ENCODE measurements at places on chromosomes 12 and 14.
A peak's percentile ranks its signal among the peaks of the same experiment; 100 is the strongest.

- no peak for DNase-seq
Measured at GRCh38 chr12:93311827-93312226, 65.9 kb upstream of the NUDT4 start.

DNA sequence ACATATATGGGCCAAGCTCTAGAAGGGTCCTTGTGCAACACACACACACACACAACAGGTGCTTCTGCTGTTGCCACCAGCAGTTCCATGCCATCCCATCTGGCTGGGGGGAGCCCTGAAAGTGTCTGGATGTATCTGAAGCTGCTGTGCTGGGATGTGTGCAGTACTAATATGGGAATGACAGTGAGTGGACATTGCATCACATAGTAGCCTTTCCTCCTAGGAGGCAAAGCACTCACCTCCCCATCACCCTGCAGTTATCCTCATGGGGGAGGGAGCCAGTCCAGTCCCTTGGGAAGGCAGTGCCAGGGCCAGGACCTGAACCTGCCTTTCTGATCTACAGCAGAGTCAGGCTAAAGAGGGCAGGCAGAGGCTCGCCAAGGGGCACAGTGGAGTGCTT, 208.9 kb downstream of the CACNA1C start:
- DNase-seq = no peak

DNA sequence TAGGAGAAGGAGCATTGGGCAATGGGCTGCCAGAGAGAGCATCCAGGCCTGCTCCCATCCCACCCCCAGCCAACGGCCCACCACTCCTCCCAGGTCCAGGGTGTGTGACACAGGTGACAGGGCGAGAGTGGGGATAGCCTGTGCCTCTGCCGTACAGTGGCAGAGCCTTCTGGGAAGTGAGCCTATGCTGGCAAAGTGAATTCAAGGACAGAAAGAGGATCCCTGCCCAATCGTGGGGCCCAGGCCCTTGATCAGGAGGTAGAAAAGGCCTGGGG, 553 bp upstream of the KRT79 start:
- no peak for DNase-seq

DNA sequence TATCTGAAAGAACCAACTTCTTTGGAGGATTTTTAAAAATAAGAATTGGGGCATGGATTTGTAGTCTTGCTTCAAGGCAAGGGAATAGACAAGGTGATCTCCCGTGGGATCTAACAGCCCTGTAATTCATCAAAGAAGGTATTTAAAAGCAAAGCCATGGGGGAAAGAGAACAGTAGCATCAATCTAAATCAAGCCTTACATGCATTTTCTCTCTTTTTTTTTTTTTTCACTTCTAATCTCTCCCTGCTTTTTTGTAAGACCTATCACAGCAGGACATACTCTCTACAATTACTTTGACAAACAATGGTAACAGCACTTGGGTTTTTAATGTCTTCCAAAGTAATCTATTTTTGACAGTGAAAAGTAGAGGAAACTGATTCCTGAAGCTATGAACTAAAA, 367.9 kb downstream of the PAWR start:
- DNase-seq = no peak

DNA sequence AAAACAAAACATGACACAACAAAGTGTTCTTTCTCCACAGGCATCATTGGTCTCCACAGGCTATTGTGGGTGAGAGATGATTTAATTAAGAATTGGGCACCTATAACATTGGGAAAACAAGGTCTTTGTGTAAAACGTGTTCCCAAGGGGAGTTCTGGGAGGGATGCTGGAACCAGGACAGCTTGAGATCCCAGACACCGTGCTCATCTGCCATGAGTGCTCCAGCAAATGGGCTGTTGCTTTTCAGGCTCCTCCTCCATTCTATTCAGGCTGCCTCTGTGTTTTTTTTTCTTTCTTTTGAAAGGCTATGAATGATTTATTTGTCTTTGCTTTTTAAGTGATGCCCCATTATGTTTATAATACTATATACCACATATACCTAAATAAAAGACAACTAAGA, 122.4 kb downstream of the DACT1 start:
- DNase-seq = peak; percentile 59

- no peak for DNase-seq
Measured at GRCh38 chr12:6618483-6619225, 11.5 kb upstream of the CHD4 start.

GRCh38 chr12:130967636-130968035, 13.9 kb downstream of the ADGRD1 start:
- DNase-seq = no peak

- DNase-seq = peak; percentile 44
Measured at GRCh38 chr14:94936401-94936892, 166.5 kb upstream of the GSC start.

GRCh38 chr12:106685381-106685780, 89.1 kb upstream of the RIC8B start:
- DNase-seq = no peak

GRCh38 chr14:94935706-94936300, 165.9 kb upstream of the GSC start:
- no peak for DNase-seq

- no peak for DNase-seq
Measured at GRCh38 chr14:80695869-80696268, 245.7 kb downstream of the CEP128 start.

- no peak for DNase-seq
Measured at GRCh38 chr14:86055512-86056075, 525.6 kb downstream of the FLRT2 start.
